ENCODE measurements at places on chromosomes 11 and 22. TPM values are rescaled to one million over a fixed set of nuclear protein-coding genes. Genes with fewer than 3 reads are reported as not detected.

Gene ACTN3
- not detected for total RNA-seq

Gene NEFH
- total RNA-seq = 3.1 TPM

Gene C1QTNF5
- total RNA-seq = not detected

Gene SLC22A25
- not detected for total RNA-seq

Gene RASL10A
- 0.76 TPM for total RNA-seq

Gene ZNF280B
- 2.7 TPM for total RNA-seq

Gene TSKU
- total RNA-seq = 1.0 TPM
